ENCODE measurements at places on chromosomes 12 and 14. TPM values are rescaled to one million over a fixed set of nuclear protein-coding genes. Genes with fewer than 3 reads are reported as not detected.

Gene FAM161B
- 29.7 TPM for total RNA-seq

Gene NAA25
- 67.6 TPM for total RNA-seq

Gene NIN
- total RNA-seq = 147 TPM

Gene NOXRED1
- 0.94 TPM for total RNA-seq

Gene CLEC12A
- total RNA-seq = not detected
